ENCODE measurements at places on chromosomes 2 and 18. TPM values are rescaled to one million over a fixed set of nuclear protein-coding genes. Genes with fewer than 3 reads are reported as not detected.
A peak's percentile ranks its signal among the peaks of the same experiment; 100 is the strongest.

DNA sequence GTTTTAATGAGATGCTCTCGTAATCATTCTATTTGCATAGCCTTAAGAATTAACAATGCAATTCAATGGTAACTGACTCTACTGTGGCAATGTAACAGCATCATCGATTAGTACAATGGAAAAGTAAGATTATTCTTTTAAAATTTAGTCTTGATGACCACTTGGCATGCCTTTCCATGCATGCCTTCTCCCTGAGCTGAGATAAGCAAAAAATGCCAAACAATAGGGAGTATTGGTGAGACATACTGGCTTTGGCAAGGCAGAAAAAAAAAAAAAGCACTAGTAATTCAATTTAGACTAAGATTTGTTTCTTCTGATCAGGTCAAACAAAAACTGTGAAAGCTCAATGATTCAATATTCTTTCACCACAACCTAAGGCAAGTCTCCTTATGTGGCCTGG, 110.8 kb upstream of the TRIB2 start:
- no peaks in the 10 kb centered on the region for H3K27me3 ChIP-seq
- H3K4me1 ChIP-seq: peaks cover 10% of the 10 kb centered on the region

DNA sequence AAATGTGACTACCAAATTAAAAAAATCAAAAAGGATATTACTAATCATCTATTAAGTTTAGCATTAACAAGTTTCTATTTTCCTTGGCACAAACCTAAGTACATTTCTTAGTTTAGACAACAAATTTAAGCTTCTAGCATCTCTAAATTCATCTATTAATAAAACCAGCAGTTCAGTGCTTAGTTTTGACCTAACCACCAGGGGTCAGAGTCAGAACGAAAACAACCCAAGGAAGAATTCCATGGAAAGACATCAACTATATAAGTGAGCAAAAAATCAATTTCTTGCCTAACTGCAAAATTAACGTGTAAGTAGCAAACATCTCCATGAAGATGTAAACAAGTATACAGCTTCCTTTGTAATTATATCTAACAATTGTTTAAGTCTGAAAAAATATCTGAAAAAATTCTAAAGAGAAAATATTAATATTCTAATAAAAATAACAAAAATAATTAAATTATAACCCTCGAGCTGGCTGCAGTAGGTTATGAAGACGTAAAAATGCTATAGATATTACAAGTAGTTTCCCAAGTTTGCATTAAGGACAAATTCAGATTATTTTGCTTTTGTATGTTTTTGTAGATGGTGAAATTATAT, 83.7 kb downstream of the CERKL start:
- peaks cover 24% of the 10 kb centered on the region for H3K27me3 ChIP-seq
- no peak overlapping the region for H3K4me3 ChIP-seq
- H3K4me1 ChIP-seq: no peaks in the 10 kb centered on the region

- H3K4me3 ChIP-seq: peak overlapping the region; percentile 92
- H3K27ac ChIP-seq: peak overlapping the region; percentile 96
- no peaks in the 10 kb centered on the region for H3K27me3 ChIP-seq
- no peak for DNase-seq
Observed at GRCh38 chr2:99336804-99337112, 431 bp upstream of the EIF5B start.

DNA sequence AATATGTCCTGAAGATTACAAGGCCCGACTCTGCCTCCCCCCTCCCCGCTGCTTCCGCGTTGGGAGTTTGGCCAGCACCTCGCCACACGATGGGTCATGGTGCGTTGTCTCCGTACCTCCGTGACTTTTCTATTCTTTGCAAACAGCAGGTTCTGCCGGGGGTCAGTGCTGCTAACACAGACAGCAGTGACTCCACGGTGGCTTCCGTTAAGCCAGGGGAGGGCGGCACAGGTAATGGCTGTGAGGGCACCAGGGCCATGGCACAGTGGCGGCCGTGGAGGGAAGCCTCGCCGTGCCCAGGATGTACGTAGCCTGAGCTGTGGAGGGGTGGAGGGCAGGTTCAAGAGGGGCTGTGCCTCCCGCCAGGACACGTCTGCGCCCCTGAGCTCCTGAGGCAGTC, 115.5 kb downstream of the NFATC1 start:
- H3K27me3 ChIP-seq: no peaks in the 10 kb centered on the region
- DNase-seq: no peak
- H3K4me3 ChIP-seq: no peak overlapping the region
- H3K27ac ChIP-seq: no peak overlapping the region
- H3K36me3 ChIP-seq: peaks cover 7% of the 10 kb centered on the region

DNA sequence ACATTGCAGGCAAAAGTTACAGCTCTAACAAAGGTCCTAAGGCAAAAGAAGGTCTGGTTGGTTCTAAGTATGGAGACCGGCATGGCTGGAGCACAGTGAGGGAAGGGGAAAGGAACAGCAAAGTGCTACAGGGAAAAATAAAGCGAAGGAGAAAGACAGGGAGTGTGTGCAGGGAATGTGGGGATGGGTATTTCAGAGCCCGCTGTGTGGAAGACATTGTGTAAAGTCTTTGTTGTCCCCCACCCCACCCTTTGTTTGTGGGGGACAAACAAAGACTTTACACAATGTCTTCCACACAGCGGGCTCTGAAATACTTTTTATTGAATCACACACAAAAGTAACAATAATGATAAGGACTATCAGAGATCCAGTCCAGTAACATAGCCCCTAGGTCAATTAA, 28.9 kb upstream of the C2orf15 start:
- H3K36me3 ChIP-seq: no peaks in the 10 kb centered on the region
- no peak overlapping the region for H3K4me3 ChIP-seq
- H3K27ac ChIP-seq: no peak overlapping the region
- no peak for DNase-seq

GRCh38 chr18:4353853-4354418, 101.2 kb downstream of the DLGAP1 start:
- no peaks in the 10 kb centered on the region for H3K36me3 ChIP-seq
- H3K4me3 ChIP-seq: no peak overlapping the region
- no peaks in the 10 kb centered on the region for H3K4me1 ChIP-seq
- no peak for DNase-seq

DNA sequence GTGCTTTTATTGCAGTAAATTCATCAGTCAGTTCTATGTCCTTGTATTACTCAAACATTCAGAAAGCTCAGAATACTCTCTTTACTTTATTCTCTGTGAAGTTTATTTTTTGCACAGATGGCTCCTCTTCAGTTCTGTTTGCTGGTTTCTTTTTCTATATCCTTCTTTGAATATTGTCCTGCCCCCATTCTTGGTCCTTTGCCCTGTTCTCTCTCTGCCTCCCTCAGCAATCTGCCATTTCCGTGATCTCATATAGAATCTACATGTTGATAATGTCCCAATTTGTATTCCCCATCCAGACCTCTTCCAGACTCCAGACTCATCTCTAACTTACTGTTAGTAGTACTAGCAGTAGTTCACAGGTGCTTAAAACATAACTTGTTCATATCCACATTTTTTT, 102.6 kb downstream of the HNMT start:
- no peak overlapping the region for H3K27ac ChIP-seq
- no peak overlapping the region for H3K4me3 ChIP-seq
- no peaks in the 10 kb centered on the region for H3K36me3 ChIP-seq
- no peaks in the 10 kb centered on the region for H3K27me3 ChIP-seq

GRCh38 chr2:48792030-48792429, 36.5 kb upstream of the LHCGR start:
- H3K27ac ChIP-seq: no peak overlapping the region
- H3K4me3 ChIP-seq: no peak overlapping the region
- H3K27me3 ChIP-seq: no peaks in the 10 kb centered on the region
- H3K4me1 ChIP-seq: no peaks in the 10 kb centered on the region

- no peaks in the 10 kb centered on the region for H3K27me3 ChIP-seq
- no peaks in the 10 kb centered on the region for H3K36me3 ChIP-seq
- no peak for DNase-seq
- H3K4me3 ChIP-seq: no peak overlapping the region
- peaks cover 32% of the 10 kb centered on the region for H3K4me1 ChIP-seq
Observed at GRCh38 chr18:50849419-50849821, 29.5 kb upstream of the ME2 start.

- peaks cover 35% of the 10 kb centered on the region for H3K4me1 ChIP-seq
- no peak for DNase-seq
- H3K27ac ChIP-seq: no peak overlapping the region
- peaks cover 26% of the 10 kb centered on the region for H3K36me3 ChIP-seq
- H3K27me3 ChIP-seq: no peaks in the 10 kb centered on the region
Observed at GRCh38 chr18:23504720-23505119, 1.4 kb downstream of the RMC1 start.

HK2 gene
- 19.0 TPM for total RNA-seq

RAB31 gene
- 12.0 TPM for total RNA-seq

TMEM178A gene
- total RNA-seq: 3.6 TPM

All from left ventricle myocardium inferior (tissue), 1 donor.